ENCODE measurements at places on chromosomes 2 and 18.

DNA sequence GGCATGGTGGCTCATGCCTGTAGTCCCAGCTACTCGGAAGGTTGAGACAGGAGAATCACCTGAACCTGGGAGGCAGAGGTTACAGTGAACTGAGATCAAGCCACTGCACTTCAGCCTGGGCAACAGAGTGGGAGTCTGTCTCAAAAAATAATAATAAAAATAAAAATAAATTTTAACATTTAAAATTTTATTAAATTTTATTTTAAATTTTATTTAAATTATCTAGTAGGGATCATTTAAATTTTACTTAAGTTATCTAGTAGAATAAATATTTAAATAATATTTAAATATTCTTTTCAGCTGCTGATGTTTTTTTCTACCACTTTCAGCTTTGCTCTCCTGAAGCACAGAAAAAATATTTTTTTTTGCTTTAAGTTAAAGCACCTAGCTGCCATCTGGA is 10.4 kb downstream of the COBLL1 start:
- no peak for DNase-seq

- no peak for DNase-seq
These were observed 48.2 kb upstream of the OTOF start for GRCh38 chr2:26526105-26526504.

DNA sequence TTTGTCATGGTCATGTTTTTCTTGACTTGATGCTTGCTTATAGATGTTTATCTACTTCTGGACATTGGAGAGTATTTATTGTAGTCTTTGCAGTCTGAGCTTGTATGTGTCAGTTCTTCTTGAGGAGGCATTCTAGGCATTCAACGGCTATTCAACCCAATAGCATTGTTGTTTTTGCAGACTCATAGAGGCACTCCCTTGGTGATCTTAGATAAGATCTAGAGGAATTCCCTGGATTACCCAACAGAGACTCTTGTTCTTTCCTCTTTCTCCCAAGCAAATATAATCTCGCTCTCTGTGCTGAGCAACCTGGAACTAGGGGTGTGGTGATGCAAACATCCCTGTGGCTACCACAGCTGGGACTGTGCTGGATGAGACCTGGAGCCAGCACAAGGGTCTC is 40.4 kb downstream of the SYT4 start:
- no peak for DNase-seq

GRCh38 chr2:71940695-71941094 is 207.0 kb downstream of the CYP26B1 start:
- DNase-seq: no peak
